Fibroblast of lung (primary cell): ENCODE measurements at places on chromosomes 6 and 20. TPM values are rescaled to one million over a fixed set of nuclear protein-coding genes. Genes with fewer than 3 reads are reported as not detected.

BANF2 gene
- not detected in 2 replicates for polyA plus RNA-seq

SLC17A3 gene
- 0.06 TPM in 1 of 2 replicates, not detected in the other for polyA plus RNA-seq

HSPA12B gene
- polyA plus RNA-seq = 0.02 and 0.08 TPM in 2 replicates

ZKSCAN3 gene
- 3.2 and 3.9 TPM in 2 replicates for polyA plus RNA-seq
